Occipital lobe (tissue), 3 donors: ENCODE measurements at places on chromosomes 7 and 10.

GRCh38 chr10:22854935-22855421 is 72.9 kb upstream of the ARMC3 start:
- DNase-seq = no peak

- DNase-seq = no peak
These were observed 38.9 kb downstream of the FAM20C start for GRCh38 chr7:231030-231857.

DNA sequence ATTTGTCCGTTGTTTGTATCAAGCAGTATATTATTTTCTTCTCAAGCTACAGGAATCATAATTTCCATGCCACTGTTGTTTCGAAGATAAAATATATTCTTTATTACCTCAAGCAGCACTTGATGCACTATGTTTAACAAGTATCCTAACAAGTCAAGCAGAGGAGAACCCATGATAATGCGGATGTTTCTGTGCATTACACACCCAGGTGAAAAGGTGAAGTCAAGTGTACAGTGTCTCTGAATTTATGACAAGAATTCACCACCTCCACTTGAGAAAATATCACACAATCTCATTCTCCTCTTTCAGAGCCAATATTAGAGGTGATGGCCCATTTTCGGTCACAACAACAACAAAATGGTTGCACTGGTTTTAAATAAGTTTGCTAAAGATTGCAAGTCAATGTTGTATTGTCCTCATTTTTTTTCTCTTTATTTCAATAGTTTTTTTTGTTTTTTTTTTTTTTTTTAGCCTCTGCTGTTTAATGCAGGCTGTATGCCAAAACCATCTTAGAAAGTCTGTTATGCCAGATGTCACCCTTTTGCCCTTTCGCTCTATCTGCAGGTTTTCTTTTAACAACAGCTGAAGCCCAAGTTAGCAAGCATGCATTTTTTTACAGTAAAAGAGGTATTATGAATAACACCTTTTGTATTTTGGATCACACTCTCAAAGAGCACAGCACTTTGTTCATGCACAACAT is 568.7 kb upstream of the LRRN3 start:
- DNase-seq = no peak

GRCh38 chr7:115410972-115411686 is 489.2 kb downstream of the MDFIC start:
- no peak for DNase-seq

- no peak for DNase-seq
These were observed 28.1 kb downstream of the EPHB4 start for GRCh38 chr7:100799037-100799896.

- DNase-seq = no peak
These were observed 1.0 kb downstream of the CRTAC1 start for GRCh38 chr10:98029149-98030092.

- no peak for DNase-seq
These were observed 82.1 kb upstream of the PRPS1L1 start for GRCh38 chr7:18109762-18110161.

DNA sequence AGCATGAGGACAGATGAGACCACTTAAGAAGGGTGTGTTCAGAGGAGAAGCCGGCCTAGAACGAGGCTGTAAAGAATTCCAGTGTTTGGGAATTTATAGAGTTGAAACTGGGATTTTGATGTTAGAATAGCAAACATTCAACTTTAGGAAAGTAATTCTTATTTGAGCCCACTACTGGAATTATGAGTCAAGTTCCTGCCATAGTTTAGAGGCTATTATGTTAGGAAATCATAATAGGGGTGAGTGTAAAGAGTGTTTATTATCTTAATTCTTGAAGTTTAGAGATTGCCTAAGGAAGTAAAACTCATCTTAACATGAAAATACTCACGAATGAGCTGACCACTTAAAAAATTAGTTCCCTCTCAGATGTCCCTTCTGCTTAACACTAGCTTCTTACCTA is 2.1 kb downstream of the CBLL1 start:
- DNase-seq = no peak

DNA sequence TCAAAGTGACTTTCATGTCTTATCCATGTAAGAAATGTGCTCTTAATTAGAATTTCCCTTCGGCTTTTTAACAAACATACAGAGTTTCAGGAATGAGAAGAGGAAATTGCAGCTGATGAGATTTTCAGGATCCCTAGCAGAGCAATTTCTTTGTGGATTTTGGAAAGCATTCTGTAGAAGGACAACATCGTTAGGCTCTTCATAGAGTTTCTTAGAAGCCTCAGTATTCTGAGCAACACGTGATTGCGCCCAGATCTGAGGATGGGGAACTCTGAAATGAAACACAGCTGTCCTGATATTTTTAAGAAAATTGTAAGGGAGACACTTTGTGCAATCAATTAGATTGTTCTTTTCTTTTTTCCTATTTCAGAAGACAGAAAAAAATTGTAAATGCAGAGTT is 85.8 kb downstream of the LHFPL3 start:
- no peak for DNase-seq

- no peak for DNase-seq
These were observed 163.0 kb upstream of the TNS3 start for GRCh38 chr7:47744883-47745282.
